Stimulated activated CD4-positive, alpha-beta T cell treated with anti-CD3 and anti-CD28 coated beads, Interleukin-2, amount 100 ng/mL, for 4 hours (primary cell): ENCODE measurements at places on chromosomes 5 and 9.

DNA sequence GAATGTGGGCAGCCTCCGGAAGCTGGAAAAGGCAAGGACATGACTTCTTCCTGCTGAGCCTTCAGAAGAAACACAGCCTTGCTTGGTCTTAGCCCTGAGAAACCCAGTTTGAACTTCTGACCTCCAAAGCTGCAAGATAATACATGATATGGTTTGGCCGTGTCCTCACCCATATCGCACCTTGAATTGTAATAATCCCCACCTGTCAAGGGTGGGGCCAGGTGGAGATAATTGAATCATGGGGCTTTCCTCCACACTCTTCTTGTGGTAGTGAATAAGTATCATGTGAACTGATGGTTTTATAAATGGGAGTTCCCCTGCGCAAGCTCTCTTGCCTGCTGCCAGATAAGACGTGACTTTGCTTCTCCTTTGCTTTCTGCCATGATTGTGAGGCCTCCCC lies 310.9 kb downstream of the PSAT1 start:
- DNase-seq, result no peak

- DNase-seq, result no peak
Measured at GRCh38 chr5:26868504-26868903, 169.9 kb downstream of the CDH9 start.

DNA sequence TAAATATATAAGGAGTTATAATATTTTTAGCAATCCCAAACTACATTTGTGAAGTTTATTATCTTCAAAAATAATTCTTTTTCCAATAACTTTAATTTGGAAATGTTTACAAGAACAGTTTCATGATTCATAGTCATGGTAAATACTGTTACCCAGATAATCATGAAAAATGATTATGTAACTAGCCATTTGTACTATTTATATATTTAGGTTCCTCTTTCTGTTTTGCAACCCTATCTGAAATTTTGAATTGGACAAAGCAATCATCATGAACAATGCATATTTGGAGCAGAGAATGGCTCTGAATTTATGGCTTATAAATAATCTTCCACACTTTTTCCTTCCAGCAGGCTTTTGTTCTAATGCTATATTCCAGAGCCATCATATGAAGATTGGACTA lies 499.7 kb downstream of the SLCO4C1 start:
- DNase-seq, result no peak

- DNase-seq, result no peak
Measured at GRCh38 chr9:35598866-35599590, 6.0 kb upstream of the TESK1 start.

- no peak for DNase-seq
Measured at GRCh38 chr9:8539681-8540197, 740.2 kb upstream of the DMAC1 start.

DNA sequence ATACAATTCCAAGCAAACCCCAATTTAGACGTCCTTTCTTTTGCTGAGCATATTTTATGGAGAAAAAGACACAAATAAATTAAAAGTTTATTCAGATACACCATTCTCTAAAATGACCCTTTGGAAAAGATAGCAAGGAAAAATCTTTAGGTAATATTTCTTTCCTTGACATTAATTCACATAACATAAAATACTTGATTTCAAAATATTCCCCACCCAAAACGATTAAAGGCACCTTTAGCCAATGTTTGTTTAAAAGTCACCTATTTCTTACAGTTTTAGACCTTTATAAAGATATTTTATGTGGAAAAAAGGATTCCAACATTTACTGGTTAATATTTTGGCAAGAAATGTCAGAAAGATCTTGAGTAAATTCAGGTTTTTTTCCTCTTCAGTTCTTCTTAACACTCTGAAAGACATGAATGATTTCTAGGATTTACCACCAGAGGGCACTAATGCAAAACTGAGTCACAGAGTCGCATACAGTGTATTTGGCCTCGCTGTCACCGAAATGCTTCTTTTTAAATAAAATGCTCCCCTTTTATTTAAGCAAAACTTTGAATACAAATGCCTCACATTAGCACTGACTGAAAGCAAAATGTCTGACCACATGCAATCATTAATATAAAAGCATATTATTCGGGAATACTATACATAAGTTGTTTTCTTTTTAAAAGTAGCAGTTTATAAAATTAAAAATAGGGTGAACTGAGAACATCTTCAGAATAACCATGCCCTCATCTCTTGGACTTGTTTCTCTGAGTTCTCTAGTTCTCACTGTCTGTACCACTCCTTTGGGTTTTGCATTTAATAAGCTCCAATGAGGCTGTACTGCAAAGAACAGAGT lies 122.5 kb downstream of the SLC1A3 start:
- no peak for DNase-seq

GRCh38 chr9:16241231-16241630 lies 629.2 kb downstream of the BNC2 start:
- no peak for DNase-seq

DNA sequence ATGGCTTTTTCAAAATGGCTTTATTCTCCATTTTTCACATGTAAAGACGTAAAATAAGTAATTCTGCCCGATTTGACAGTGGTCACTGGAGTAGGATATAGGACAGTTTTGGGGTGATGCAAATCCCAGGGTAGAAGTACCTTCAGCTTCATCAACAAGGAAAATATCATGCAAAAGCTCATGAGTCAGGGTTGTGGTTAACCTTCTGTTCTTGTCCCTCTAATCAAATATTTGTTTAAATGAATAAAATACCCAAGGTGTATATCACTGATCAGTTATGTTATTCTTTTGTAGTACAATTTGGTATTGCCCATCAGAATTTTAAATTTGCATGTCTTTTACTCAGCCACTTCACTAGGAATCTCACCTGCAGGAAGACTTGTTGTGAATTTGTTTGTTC lies 40.0 kb downstream of the FBXL7 start:
- DNase-seq, result no peak

DNA sequence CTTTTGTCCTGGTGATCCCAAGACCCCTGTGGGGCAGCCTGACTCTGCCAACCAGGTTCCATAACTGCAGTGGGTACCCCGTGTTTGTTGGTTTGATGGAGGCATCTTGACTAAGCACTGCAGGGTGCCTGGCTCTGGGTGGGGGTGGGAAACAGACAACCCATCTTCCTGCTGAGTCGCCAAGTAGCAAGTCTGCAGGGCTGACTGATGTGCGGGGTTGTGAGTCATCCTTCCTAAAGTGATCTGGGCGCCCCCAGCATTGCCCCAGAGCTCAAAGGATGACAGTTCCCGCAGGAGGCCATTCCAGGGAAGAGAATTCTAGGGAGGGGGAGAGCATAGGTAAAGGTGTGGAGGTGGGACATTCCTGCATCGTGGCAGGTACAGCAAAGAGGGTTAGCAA lies 23.5 kb downstream of the DAB2IP start:
- no peak for DNase-seq

DNA sequence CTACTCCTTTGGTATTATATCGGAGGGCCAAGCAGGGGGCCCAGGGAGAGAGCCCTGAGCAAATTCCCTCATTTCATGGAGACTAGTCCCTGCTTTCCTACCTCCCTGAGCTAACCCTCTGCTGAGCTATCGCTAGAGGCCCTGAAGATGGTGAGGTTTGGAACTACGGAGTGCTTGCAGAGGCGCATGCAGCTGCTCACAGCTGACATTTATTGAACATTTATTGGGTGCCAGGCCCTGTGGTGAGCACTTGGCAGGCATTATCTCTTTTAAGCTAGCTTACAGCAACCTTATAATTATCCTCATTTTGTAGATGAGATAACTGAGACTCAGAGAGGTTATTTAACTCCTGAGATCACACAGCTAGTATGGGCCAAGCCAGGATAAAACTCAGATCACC lies 9.8 kb downstream of the FAT2 start:
- DNase-seq, result no peak

GRCh38 chr9:37593883-37594448 lies 1.6 kb upstream of the TOMM5 start:
- DNase-seq, result no peak

DNA sequence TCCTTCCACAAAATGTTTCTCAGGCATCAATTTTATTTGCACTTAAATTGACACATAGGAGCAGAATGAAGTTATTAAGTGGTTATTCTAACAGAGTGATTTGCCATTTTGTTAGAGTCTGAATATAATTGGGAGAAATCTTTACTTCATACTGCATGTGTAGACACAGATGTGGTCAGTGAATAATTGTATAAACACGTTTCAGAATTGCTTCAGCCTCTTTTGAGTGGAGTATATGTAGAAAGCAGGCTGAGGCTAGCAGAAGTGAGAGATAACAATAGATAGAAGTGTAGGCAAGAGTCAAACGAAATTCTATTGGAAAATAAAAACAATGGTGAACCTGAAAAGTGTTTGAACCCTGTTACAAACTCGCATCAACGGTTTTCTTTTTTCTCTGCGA lies 270.7 kb downstream of the TMEM167A start:
- DNase-seq, result no peak

- DNase-seq, result no peak
Measured at GRCh38 chr9:71431931-71432330, 310.5 kb upstream of the TRPM3 start.
